ENCODE measurements at places on chromosomes 4 and X. TPM values are rescaled to one million over a fixed set of nuclear protein-coding genes. Genes with fewer than 3 reads are reported as not detected.

USP27X gene
- 1.6 TPM for total RNA-seq

DNA sequence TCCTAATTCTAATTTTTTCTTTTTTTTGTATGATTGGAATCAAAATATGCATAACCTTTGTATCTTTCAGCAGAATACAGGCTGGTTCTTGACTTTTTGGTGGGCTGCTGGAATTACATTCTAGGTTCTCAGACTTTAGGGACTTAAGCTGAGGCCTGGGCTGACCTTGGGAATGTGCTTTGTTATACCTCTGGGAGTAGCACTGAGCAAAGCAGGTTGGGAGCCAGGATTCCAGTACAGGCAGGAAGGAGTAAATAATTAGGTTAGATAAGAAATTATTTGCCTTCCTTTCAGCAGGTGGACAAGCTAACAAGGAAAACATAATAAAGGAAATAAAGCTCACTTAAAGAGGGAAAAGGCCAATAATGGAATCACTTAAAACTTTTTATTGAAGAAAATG is 49.9 kb upstream of the SLC4A4 start:
- no peak for DNase-seq

- DNase-seq, result no peak
These were observed 67.4 kb downstream of the METTL14 start for GRCh38 chr4:118752551-118752950.

DNA sequence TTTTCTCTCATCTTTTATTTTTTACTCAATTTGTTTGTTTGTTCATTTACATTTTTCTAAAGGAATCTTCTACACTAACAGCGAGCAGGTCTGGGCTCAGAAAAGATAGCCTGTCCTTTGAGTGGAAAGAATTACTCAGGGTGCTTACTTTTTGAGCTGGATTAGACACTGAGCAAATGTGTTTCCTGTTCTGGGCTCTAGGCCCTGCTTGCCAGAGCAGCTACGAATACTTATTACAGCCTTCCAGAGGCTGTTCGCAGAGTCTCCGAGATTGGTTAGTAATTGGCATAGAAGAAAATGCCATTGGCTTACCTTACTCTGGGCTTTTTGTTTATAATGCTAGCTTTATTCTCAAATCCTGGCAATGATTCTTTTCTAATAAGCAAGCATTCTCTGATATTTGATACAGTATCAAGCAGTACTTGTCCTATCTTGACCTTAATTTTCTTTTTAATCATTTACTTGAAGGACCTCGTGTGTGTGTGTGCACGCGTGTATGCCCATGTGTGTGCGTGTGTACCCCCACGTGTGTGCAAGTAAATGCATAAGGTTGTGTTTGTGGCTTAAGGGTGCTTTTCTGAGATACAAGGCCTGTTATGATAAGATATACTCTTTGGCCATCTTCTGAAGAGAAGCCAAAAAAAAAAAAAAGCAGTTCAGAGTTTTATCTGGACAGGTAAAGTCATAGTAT is 76.2 kb upstream of the GRXCR1 start:
- no peak for DNase-seq

HSFX1 gene
- 0.58 TPM for total RNA-seq

CDS1 gene
- total RNA-seq, result not detected

WDR17 gene
- 2.1 TPM for total RNA-seq

CTAG1A gene
- total RNA-seq, result not detected
